ENCODE measurements at places on chromosomes 13 and 19. TPM values are rescaled to one million over a fixed set of nuclear protein-coding genes. Genes with fewer than 3 reads are reported as not detected.
A peak's percentile ranks its signal among the peaks of the same experiment; 100 is the strongest.

NR2F6 gene
- 14.3 TPM for total RNA-seq

LILRA1 gene
- not detected for total RNA-seq

PBX4 gene
- 1.3 TPM for total RNA-seq

SAMD4B gene
- 128 TPM for total RNA-seq

PTGIR gene
- total RNA-seq = 0.51 TPM

- peak; percentile 32 for DNase-seq
Observed at GRCh38 chr19:51097166-51097738, 11.0 kb downstream of the CTU1 start.

GRCh38 chr19:40348961-40349507 is 539 bp downstream of the PLD3 start:
- no peak for DNase-seq

DNA sequence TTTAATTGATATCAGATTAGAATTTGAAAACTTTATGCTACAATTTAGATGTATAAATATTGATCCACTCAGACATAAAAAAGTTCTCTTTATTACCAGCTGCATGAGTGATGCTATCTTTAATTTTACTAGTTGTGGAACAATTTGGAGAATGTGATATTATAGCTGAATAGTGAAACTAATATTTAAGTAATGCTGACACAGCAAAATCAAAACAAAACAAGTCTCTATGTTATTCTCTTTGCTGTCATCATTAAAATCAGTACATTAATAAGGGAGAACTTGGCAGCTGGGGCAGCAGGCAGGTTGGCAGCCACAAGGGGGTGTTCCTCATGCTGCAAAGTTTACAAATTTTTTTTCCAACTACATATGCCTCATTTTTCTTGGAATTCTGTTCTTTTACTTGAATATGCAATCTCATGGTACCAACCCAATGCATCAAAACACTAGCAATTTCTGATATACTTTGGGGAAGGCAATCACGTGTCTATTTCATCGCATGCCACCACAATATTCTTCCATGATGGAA is 585.3 kb downstream of the FGF9 start:
- DNase-seq = no peak

Data from uterus (tissue), 4 donors.